Stimulated activated CD8-positive, alpha-beta memory T cell treated with anti-CD3 and anti-CD28 coated beads, Interleukin-2, amount 100 ng/mL, for 1 hour (primary cell): ENCODE measurements at places on chromosomes 3 and 15.

DNA sequence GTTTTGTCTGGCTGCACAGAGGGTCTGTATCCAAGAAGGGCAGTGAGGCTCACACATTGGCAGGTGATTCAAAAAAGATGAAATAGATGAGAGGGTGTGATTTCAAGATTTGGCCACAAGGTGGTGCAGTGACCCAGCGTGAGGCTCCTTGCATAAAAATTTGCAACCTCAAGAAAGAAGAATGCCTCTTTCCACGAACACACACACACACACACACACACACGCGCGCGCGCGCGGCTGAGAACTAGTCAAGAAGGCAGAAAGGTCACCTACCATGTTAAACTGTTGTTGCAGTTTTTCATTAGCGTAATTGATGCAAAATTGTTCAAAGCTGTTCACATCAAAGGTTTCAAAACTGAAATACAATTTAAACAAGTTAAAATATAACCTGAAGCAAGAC is 39.2 kb downstream of the MYO5C start:
- DNase-seq, result peak; percentile 50

GRCh38 chr3:27507111-27507510 is 22.9 kb upstream of the SLC4A7 start:
- DNase-seq, result no peak

GRCh38 chr3:135007607-135008006 is 212.5 kb downstream of the EPHB1 start:
- DNase-seq, result no peak

DNA sequence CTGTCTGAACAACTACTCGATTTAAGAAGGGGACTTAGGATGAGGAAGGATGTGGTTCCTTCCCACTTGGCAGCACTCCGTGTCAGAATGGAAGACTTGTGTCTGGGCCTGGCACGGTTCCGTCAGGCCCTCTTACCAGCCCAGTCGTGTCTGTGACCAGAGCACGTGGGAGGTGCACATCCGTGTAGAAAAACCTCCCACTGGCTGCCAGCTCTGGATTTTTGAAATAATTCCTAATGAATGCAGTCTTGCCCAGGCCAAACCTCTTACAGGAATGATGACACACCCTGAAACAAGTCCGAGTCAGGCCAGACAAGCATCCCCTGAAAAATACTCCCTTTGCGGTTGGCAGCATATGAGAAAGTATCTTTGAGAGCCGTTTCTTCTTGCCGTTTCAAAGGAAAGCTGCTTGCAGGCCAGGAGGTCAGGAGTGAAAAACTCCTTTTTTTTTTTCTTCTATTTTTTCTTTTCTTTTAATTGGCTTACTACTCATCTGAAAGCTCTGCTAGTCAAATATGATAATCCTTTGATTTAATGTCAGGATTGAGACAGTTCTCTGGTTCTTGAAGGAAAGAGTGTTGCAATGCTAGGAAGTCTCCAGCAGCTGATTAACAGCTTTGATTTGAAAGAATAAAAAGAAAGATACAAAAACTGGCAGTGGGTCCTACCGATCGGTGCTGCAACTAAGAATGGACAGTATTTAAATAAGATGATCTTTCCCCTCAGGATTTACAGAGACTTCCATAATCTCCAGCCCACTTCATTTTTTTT is 19.8 kb downstream of the IL1RAP start:
- no peak for DNase-seq

DNA sequence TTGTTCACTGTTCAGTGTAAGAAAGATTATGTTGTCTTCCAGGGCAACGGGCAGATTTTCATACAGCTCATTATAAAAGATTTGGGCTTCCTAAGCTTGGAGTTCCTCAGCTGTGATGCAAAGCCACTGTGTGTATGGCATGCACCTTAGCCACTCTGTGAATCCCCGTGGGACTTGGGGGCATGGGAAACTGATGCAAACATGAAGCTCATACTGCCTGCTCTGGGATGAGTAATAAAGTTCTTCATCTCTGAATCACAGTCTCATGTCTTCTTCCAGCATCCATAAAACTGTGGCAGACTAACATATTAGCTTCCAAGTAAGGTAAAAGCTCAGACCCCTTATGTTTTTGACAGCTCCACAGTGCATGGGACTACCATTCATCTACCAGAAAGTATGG is 154.3 kb upstream of the RORA start:
- DNase-seq, result no peak

DNA sequence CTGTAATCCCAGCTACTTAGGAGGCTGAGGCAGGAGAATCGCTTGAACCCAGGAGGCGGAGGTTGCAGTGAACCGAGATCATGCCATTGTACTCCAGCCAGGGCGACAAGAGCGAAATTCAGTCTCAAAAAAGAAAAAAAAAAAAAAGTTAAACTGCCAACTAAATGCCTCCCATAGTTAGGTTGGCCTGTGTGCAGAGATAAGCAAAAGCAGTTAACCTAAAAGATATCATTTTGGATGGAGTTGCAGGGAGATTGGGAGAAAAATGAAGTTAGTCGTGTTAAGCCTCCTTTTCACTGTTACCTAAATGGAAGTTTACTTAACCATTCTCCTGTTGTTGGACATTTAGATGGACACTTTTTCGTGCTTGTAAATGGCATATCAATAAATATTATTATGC is 11.4 kb upstream of the FETUB start:
- no peak for DNase-seq

DNA sequence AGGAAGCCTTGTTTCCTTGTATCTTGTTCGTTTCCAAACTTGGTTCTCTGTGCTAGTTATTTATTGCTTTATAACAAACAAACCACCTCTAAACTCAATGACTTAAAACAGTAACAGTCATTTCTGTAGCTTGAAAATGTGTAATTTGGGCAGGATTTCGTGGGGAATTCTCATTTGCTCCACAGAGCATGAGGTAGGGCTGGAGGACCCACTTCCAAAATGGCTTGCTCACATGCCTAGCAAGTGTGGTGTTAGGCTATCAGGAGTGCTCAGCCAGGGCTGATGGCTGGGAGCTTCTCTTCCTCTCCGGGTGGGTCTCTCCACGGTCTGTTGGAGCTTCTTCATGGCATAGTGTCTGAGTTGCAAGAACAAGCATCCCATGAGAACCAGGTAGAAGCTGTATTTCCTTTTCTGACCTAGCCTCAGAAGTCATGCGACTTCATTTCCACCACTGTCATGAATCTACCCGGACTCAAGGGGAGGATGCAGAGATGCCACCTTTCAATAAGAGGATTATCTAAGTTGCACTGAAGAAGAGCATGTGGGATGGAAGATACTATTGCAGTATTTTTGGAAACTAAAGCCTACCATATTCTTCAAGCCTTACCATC is 8.2 kb upstream of the TNIK start:
- no peak for DNase-seq

DNA sequence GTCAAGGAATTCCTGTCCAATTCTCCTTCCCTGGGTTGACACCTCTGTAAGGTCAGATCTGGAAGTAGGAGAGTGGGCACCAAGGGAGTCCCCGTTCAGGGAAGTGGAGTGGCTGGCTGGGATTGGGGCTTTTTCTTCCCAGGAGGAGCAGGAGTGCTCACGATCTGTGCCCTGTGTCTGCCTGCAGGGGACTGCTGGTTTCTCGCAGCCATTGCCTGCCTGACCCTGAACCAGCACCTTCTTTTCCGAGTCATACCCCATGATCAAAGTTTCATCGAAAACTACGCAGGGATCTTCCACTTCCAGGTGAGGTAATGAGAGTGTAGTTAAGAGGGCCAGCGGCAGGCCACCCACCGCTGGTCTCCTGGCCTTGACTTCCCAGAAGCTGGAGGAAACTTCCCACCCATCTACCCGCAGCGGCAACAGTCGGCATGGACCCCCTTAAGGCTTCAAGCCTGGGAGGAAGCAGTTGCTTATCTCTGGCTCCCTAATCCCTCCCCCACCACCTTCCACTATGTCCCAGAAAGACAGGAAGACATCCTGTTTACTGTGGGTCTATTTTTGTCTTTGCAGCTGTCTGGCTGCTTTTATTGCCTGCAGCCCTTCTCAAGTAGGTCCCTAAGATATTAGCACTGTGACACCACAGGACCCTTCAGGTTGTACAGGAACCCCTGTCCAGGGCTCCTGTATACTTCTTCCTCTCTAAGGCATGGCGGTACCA is 26.8 kb downstream of the CAPN3 start:
- DNase-seq, result no peak

DNA sequence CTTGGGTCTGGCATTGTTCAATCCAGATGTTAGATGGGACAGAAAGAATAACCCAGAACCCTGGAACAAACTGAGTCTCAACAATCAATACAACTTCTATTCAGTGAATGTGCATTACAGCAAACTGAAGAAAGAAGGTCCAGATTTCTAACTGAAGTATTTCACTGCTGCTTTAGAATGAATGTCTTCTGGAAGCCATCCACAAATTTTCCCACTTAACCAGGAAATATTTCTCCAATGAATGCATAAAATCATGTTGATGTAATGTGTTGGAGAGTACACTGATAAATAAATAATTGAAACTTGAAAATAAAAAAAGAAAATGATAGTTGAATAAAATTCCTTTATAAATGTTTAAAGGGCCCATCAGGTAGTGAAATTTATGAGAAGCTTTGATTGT is 658.6 kb downstream of the ZBBX start:
- no peak for DNase-seq

DNA sequence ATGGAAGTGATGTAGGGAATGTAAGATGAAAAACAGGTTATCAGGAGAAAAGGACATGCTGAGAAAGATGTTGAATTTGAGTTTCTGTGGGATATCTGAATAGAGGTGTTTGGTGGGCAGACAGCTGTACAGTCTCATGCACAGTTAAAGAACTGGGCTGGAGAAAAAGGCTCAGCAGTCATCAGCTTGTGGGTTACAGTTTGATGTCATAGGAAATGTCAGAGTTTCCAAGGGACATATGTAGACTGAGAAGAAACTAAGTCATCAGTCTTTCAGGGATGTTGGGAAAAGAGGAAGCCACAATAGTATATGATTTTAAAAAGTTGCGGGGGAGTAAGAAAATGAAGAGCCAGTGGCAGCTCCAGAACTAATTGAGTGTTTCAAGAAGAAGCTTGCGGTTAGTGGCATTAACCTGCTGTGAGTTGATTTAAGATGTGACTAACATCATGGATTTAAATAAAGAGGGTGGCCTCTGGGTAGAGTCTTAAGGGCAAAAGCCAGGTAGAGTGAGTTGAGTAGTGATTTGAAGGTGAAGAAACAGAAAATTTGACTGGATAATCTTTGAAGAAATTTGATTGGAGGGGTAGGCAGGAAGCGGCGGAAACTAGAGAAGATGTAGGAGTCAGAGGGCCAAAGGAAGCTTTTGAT is 24.6 kb downstream of the GORASP1 start:
- no peak for DNase-seq
